Stimulated activated memory B cell treated with anti-CD40 and anti-IgM and Interleukin-4, amounts not matched to agents 10 μg/mL and 1 μg/mL and 100 μg/mL, for 72 hours (primary cell): ENCODE measurements at places on chromosomes 3 and 15.

GRCh38 chr3:158859362-158859761 lies 57.5 kb downstream of the MFSD1 start:
- no peak for ATAC-seq

DNA sequence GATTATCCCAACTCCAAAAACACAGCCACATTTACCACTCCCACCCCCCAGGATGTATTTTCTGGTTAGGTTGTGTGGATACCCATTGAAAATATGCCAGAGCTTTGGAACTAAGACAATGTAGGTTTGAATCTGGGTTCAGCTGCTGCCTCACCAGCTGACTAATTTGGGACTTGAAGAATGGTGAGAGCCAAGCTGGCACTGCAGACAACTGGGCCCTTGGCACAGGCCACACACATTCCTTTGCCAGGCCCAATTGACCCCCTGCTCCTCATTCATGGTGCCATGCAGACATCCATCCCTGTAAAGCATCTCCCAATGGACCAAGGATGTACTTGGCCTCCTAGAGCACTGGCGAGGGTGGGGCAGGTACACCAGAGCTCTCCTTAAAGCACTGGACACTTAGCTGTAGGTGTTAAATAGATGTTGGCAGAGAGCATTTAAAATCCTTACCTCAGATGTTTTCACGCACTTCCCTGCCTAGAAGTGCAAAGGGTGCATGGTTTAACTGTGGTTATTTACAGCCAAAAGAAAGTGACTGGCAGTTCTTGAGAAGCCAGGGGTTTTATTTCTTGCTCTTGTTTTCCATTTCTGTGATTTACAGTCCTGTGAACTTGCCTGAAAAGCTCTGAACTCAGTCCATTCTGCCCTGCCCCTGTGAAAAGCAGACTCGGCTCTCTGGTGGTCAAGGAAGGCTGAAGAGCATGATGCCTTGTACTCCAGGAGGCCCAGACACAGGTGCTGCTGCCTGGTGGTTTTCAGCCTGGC lies 138.5 kb downstream of the CLSTN2 start:
- no peak for ATAC-seq

GRCh38 chr3:38623539-38623938 lies 25.9 kb downstream of the SCN5A start:
- no peak for ATAC-seq

- no peak for ATAC-seq
These were observed 6.3 kb downstream of the RBM15B start for GRCh38 chr3:51397392-51397791.

- no peak for ATAC-seq
These were observed 47.5 kb upstream of the RNF7 start for GRCh38 chr3:141690431-141691072.

GRCh38 chr15:70512772-70513362 lies 250.5 kb downstream of the UACA start:
- ATAC-seq, result peak; percentile 83

DNA sequence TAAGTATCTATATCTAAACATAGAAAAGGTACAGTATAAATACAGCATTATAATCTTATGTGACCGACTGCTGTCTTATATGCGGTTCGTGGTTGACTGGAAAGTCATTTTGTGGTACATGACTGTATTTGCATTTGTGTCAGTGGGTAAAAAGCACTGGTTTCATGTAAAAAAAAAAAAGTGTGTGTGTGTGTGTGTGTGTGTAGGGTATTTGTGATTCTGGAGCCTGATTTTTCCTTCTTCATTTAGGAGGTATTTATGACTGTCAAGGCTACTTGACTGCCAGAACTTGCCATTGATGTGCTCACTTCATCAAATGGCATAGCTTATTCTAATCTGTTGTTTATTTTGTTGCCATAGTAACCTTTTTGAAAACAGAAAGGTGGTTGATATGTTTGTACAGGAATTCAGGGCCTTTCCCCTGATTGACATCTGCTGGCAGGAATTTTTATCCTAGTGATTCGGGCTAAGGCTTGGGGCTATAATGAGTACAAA lies 63.2 kb downstream of the AKAP13 start:
- ATAC-seq, result peak; percentile 93

DNA sequence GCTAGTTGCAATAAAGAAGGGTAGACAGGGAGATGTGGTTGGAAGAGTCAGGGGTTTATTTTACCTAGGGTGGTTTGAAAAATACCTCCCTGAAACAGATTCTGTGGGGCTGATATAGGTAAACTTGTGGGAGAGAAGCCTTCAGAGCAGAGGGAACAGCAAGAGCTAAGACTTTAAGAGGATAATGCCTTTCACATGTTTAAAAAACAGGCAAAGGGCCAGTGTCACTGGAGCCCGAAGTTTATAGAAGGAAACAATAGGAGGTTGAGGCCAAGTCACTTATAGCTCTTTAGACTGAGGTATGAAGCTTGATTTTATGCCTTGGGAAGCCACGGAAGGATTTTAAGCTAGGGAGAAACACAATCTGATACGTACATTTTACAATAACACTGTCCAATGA lies 448.7 kb downstream of the TAFA4 start:
- ATAC-seq, result no peak

GRCh38 chr15:22870865-22871264 lies 32.4 kb downstream of the NIPA2 start:
- no peak for ATAC-seq

- ATAC-seq, result no peak
These were observed 7.5 kb downstream of the PIAS1 start for GRCh38 chr15:68061602-68062001.

DNA sequence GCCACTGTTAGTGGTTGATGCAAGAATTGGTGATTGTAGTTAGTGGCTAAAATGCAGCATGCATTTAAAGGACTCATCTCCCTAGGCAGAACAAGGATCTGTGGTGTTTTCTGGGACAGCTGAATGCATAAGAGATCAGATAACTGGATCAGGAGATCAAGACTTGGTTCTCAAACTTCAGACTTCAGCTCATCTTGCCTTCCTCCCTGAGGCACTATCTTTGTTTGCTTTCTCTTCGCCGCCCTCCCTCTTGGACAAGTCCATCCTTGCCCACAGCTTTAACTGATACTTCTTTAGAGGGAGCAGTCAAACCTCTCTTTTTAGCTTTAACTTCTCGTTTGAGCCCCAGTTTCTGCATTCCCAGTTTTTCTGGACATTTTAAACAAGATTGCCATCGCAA lies 195.4 kb upstream of the TPRG1 start:
- no peak for ATAC-seq

GRCh38 chr3:18111796-18112232 lies 313.3 kb downstream of the SATB1 start:
- peak; percentile 54 for ATAC-seq

- ATAC-seq, result no peak
These were observed 54.2 kb downstream of the FBXL2 start for GRCh38 chr3:33331414-33331813.

- ATAC-seq, result no peak
These were observed 52.5 kb downstream of the RAB11A start for GRCh38 chr15:65921780-65922179.

- no peak for ATAC-seq
These were observed 145.8 kb upstream of the THRB start for GRCh38 chr3:24640330-24640877.

DNA sequence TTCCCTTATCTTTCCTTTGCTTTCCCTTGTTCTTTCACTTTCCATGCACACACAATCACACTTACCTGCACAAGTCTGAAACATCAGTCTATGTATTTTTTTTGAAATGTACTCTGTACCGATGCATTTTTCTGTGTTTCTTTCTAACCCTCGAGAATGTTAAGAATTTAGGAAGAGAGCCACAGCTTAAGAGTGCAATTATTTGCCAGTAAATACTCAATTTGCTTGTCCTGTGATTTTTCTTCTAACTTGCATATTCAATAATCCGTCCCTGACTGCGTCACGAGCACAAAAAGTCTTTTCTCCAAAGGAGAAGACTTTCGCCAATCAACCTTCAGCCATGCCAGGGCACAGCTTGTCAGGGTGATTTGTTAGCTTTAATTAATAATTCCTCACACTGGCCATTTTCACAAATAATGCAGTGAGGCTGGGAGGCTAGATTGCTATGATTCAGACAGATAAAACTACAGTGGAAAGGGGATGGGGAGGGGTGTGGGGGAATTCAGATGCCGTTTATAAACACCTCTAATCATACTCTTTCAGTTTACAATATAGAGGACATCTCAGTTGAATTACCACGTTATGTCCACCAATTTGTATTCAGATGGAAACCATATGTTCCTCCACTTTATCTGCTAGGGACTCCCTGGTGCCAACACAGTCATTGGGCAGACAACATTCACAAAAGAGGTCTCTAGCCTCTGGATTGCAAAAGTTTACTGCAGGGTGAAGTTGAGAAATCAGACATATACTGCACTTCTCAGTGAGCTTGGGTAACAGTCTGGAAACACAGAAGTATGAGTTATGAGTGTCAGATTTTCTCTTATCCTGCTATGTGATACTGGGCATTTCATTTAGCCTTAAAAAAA lies 388.0 kb downstream of the ZBTB20 start:
- ATAC-seq, result no peak

DNA sequence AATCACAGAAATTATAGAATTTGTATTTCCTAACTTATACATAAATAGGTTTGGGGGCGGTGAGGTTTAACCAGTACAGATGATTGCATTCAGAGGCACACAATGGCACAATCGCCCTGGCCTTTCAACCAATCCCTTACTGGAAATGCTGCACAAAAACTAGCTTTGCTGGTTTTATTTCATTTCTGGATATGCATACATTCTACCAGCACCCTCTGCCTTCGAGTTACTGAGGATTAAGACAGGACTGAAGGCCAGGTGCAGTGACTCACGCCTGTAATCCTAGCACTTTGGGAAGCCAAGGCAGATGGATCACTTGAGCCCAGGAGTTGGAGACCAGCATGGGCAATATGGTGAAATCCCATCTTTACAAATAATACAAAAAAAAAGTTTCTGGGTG lies 336.1 kb downstream of the ARRDC4 start:
- ATAC-seq, result no peak

DNA sequence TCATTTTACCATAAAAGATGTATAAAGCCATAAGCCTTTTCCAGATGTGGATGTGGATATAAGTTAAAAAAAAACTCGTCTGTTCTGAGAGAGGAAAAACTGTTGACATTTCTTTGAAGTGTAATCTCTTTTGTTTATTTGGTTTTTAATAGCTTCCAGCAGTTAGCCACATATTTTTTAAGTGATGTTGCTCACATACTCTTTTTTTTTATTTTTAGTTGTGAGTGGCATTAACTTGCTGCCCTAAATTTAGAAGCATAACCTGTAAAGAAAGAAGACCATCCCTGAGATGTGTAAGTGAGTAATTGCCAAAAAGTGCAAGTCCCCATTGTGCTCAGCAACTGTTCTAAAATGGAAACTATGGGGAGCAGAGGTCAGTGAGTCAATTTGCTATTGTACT lies 415.9 kb upstream of the MDFIC2 start:
- ATAC-seq, result no peak

- ATAC-seq, result no peak
These were observed 210.1 kb upstream of the SATB1 start for GRCh38 chr3:18635215-18635614.

- no peak for ATAC-seq
These were observed 135.8 kb upstream of the CTDSPL start for GRCh38 chr3:37725842-37726241.

DNA sequence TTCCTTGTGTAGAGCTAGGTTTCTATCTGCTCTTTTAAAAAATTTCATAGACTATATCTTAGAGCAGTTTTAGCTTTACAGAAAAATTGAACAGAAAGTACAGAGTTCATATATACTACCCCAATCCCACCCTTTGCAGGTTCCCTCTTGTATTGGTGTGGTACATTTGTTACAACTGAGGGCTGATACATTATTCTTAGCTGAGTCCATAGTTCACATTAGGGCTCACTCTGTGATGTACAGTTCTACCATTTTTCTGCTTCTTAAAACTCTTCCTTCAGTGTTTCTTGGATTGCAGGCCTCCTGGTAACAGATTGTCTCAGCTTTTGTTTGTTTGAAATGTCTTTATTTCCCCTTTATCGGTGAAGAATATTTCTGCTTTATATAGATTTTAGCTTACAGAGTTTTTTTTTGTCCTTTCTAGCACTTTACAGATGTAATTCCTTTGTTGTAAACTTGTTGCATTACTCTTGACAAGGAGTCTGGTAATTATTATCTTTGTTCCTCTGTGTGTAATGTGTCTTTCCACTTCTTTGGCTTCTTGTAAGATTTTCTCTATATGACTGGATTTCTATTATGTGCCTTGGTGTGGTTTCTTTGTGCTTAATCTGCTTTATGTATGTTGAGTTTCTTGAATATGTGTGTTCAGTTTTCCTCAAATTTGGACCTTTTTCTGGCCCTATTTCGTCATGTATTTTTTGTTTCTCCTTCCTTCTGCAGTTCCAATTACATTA lies 25.3 kb downstream of the MEF2A start:
- no peak for ATAC-seq

- ATAC-seq, result no peak
These were observed 14.5 kb downstream of the NUP210 start for GRCh38 chr3:13405614-13406013.

DNA sequence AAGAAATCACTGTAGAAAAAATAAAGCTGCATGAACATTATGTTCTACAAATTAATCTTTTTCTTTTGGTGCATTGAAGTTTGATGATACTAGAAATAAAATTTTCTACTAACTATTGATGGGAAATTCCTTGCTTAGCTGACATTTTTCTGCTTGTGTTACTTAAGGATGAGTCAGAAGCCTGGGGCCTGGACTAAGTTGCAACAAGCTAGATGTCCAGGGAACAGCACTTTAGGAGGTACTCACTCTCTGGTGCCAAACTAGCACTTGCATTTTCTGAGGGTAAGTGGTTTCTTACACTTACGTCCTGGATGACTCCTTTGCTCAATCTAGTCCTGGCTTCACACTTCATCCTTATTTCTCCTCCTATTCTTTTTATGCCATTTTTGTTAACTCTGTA lies 945.1 kb downstream of the IGSF11 start:
- no peak for ATAC-seq

GRCh38 chr3:159830523-159831154 lies 158.0 kb upstream of the IL12A start:
- no peak for ATAC-seq

DNA sequence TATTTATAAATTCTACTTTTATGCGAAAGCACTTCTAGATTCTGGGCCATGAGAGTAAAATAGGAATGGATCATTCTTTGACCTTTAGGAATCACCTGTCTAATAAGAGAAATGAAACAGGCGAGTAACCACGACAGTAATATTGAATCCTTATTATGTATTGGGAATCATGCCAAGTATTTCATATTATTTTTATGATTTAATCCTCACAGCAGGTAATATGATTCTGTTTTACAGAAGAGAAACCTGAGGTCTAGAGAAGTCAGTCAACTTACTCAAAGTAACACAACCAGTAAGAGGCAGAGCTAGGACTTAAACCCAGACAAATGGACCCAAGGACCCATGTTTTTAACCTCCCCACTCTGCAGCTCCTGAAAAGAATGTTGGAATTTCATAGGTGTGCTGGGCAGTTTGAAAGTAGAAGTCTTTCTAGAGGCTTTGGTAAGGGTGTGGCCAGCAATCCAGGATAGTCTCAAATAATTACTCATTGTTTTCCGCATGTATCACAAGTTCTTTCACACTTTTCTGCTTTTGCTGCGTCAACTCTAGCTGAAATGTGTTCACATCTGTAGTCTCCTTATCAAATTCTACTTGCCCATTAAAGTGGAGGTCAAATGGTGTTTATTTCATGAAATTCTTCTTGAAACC lies 181.7 kb downstream of the TPRG1 start:
- ATAC-seq, result no peak

- no peak for ATAC-seq
These were observed 8.8 kb downstream of the KLHL24 start for GRCh38 chr3:183644244-183644643.

- no peak for ATAC-seq
These were observed 605.4 kb downstream of the FGF12 start for GRCh38 chr3:192121923-192122322.
